ENCODE measurements at places on chromosomes 13 and 19. TPM values are rescaled to one million over a fixed set of nuclear protein-coding genes. Genes with fewer than 3 reads are reported as not detected.

- DNase-seq = no peak
Measured at GRCh38 chr13:20121159-20121525, 39.7 kb downstream of the GJA3 start.

DNA sequence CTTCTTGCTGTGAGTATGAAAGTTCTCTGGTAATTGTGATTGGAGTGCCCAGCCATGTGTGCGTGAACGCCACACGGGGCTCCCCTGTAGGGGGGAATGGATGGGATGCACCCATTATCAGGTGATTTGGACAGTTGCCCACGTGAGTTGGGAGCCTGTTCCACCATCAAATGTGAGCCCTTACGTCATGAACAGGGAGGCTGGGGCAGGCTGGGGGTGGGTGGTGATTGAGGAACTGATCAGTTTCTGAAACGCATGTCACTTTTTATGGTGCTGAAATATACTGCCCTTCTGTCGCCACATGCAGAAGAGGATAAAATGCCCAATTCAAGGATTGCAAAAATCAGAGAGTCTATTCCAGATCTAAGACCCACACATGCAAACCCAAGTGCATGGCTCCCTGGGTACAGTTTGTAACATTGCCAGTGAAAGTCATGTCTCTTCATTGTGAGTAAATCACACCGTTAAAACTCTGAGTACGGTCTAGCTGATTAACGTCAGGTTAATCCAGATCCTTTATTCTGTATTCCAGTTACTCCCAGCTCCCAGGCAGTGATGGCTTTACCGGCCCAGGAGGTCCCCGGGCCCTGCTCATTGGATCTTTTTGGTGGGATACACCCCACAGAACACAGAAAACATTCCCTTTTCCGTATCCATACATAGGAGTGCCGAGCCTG lies 90.2 kb downstream of the RAB20 start:
- no peak for DNase-seq

- no peak for DNase-seq
Measured at GRCh38 chr19:10919352-10920287, 8.8 kb downstream of the YIPF2 start.

DNA sequence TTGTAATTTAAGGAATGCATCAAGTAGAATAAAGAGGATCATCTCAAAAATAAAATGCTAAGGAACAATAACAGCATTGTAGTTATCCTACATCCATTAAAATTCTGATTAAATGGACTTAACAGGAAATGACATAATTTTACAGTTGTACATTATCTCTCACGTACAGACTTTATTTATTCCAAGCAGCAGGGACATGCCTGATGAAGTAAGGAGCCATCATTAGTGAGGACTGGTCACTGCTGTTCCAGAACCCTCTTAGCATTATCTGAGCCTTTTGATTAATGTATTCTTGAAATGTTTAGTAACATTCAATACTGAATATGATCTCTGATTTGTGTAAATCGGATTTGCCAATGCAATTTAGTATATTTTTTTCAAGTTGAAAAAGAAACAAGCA lies 516.1 kb downstream of the DACH1 start:
- no peak for DNase-seq

- peak; percentile 2 for DNase-seq
Measured at GRCh38 chr13:94020833-94021232, 458.6 kb downstream of the DCT start.

GRCh38 chr19:38534574-38534973 lies 83.2 kb downstream of the MAP4K1 start:
- DNase-seq = no peak

DNA sequence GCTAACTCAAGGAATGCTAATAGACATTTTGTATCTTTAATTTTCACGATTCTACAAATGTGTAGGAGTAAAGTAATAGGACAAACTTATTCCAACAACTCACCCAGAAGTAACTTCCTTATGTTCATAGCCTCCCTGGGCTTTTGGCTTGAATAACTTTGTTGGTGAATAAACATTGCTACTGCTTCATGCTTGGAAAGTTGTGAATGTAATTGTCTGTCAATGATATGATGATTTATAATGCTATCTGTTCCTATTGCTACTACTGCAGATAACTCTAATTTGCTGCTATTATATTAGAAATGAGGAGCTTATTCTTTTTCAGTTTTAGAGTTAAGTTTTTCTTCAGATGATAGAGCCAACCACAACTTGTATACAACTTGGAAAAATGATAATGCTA lies 307.7 kb downstream of the PCDH9 start:
- no peak for DNase-seq

- DNase-seq = no peak
Measured at GRCh38 chr13:75660694-75661093, 24.6 kb downstream of the LMO7 start.

DNA sequence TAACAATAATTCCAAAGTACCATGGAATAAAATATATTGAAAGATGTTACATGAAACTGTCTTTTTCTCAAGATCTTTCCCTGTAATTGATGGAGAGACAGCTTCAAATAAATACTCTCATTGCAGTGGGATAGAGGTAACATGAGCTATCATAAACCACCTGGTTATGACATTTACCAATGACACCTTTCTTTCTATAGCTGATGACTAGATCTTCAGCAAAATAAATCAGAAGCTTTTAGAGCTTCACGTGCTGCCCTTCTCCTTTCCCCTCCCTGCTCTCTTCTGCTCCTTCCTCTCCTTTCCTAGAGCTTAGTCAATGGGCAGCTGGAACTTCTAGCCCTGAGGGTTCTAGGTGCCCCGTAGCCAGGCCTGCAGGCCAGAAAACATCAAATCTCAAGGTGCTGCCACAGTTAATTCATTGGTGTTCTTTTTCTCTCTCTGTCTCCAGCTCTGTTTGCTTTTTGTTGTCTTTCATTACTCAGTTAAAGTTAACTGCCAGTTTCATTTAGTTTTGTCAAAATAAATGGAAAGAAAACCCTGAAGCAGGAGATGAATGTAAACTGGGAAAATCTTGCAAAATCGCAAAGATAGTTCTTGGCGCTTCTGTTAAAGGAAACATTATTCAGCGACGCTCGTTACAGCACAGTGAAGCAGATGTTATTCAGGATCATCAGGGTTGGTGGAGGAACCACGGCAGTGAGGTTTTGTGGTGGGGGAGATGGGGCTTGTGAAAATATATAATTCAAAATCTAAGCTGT lies 8.3 kb upstream of the METTL21C start:
- DNase-seq = no peak

DNA sequence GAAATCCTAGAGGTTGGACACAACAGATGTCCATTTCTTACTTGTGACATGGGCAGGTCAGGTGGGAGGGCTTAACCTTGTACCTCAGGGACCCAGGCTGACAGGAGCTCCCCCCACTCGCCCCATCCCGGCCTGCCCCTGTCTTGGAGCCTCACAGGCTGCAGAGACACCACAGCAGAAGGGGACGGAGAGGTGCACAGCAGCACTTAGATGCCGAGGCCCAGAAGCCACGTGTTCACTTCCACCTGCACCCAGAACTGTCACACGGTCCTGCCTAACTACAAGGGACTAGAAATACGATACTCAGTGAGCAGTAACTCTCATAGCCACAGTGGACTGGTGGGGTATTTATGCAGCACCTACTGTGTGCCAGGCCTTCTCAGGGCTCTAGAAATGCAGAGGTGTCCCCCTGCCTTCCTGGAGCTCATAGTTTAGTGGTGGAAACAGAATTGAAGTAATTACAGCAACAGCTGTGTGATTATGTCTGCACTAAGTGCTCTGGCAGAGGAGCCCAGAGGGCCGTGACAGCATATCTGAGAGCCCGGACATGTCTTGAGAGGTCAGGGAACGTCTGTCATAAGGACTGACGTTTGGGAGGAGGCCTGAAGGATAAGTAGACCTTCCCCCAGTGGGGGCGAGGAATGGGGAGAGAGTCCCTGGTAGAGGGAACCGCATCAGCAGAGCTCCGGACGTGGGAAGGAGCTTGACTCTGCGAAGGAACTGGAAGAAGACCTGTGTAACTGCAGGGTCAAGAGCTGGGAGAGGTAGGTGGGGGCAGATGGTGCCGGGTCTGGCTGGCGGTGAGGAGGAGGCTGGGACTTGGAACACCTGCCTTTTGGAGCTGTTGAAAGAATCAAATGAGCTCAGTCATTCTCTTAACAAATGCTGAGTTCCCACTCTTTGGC lies 130.0 kb downstream of the SIPA1L3 start:
- DNase-seq = no peak

- DNase-seq = no peak
Measured at GRCh38 chr19:15962319-15962718, 13.5 kb downstream of the OR10H4 start.

- DNase-seq = no peak
Measured at GRCh38 chr19:29139227-29139626, 73.7 kb downstream of the UQCRFS1 start.

DNA sequence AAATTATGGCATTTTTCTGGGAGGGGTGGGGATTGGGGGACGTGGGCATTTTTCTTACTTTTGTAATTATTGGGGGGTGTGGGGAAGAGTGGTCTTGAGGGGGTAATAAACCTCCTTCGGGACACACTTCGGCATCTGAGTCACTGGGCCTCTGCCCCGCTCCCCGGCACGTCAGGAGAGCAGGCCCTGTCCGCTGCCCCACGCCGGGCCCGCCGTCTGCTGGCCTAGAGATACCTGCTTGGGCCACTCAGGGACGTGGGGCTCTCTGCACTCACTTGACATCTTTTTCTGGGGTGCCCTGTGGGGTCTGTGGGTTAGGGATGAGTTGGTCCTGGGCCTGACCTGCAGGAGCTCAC lies 3.5 kb upstream of the FTL start:
- no peak for DNase-seq

DNA sequence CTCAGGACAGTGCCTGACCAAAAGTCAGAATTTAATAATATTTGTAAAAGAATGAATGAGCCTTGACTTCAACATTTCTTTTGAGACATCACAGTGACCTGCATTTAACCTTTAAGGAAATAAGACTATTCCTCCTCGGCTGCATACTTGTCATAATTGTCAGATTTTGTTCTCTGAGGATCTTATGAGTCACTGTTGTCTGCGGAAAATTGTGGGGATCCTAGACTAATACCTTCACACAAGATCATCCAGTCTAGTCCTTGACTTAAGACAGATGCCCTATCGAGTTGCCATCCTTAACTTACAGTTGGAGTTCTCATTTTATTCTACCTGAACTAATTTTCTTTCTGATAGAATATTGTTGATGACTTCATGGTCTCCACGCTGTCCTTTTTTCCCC lies 198.4 kb downstream of the DLEU7 start:
- no peak for DNase-seq

GRCh38 chr13:25701304-25701703 lies 329.5 kb downstream of the ATP8A2 start:
- DNase-seq = no peak

DNA sequence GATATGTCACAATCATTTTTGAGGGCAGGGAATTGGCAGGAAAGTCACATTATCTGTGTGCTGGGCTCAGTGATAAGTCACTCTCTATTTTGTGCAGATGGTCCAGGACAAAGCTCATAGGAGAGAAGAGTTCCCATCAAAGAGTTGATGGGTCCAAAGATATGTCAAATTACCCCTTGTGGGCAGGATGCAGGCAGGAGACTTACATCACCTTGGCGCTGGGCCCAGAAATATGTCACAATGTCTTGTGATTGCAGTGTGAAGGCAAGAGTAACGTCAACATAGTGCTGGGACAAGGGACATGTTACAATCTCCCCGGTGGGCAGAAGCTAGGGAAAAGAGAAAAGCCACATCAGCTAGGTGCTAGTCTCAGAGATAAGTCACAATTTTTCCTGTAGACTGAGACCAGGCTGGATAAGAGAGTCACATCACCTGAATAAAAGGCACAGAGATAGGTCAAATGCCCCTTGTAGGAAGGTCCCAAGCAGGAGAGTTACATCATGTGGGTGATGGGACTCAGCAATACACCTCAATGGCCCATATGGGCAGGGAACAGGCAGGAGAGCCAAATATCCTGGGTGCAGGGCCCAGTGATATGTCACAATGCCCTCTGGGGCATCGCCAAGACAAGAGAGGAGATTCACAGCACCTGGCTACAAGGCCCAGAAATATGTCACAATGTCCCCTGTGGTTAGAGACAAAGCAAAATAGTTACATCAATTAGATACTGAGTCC lies 47.9 kb downstream of the ZNF99 start:
- DNase-seq = no peak

DNA sequence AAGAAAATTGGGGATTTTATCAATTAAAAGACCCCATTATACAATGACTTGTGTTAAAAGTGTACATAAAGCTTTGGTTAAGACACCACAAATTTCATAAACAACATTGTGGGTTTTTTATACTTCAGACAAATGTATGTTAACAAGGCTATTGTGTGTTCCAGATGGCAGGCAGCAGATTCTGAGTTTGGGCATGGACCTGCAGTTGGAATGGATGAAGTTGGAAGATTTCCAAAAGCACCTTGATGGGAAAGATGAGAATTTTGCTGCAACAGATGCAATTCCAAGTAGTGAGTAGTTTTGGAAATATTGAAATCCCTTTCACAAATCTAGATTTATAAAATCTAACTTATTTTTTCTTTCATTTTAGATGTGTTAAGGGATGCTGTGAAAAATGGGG lies 25.4 kb downstream of the MPHOSPH8 start:
- DNase-seq = no peak

DNA sequence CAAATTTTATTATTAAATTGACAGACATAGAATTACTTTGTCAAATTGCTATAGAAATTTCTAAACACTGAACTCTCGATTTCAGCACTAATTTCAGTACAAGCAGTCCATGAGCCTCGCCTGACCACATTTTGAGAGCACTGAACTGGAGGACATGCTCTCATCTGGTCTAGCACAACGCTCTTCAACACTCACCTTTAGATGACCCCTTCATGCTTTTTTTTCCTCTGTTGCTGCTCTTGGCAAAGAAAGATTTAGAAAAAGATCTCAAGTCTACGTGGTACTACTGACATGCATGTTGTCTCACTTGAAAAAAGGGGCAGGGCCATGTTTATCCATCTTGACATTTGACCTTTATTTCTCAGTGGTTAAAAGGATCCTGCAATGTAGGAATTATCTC lies 981.5 kb downstream of the DIAPH3 start:
- DNase-seq = no peak

DNA sequence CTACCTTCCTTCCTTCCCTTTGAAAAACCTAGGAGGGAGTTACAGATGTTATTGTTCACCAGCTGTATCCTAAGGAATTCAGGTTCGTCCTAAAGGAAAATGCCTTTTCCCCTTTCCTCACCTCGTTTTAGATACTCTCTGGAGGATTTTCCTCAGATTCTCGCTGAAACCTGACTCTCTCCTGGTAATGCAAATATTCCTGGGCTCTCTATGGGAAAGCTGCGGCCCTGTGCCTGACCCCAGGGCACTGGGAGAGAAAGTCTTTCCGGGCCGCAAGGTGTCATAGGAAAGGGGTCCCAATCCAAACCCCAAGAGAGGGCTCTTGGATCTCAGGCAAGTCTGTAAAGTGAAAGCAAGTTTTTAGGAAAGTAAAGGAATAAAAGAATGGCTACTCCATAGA lies 13.1 kb upstream of the OR1M1 start:
- DNase-seq = no peak

GRCh38 chr19:24177686-24178085 lies 90.7 kb downstream of the ZNF254 start:
- no peak for DNase-seq

Gene SMG9
- 20.3 TPM for total RNA-seq

Gene SYNE4
- total RNA-seq = not detected

Gene ZNF253
- total RNA-seq = 3.9 TPM

Gene C19orf38
- not detected for total RNA-seq

Gene IGFL1
- not detected for total RNA-seq

Gene WDFY2
- total RNA-seq = 1.4 TPM

Gene MBD3L3
- not detected for total RNA-seq

All from Daoy (cell line).